ENCODE measurements at places on chromosomes 1 and 21. TPM values are rescaled to one million over a fixed set of nuclear protein-coding genes. Genes with fewer than 3 reads are reported as not detected.

The CFHR5 gene
- total RNA-seq = not detected

The HSPA6 gene
- total RNA-seq = 0.47 TPM

The PPM1J gene
- total RNA-seq = 0.67 TPM

GRCh38 chr1:110717179-110717578 is 42.4 kb upstream of the KCNA3 start:
- DNase-seq = no peak

GRCh38 chr1:7233646-7234470 is 448.6 kb downstream of the CAMTA1 start:
- DNase-seq = no peak

- DNase-seq = no peak
Measured at GRCh38 chr21:35100349-35100811, 51.3 kb upstream of the RUNX1 start.

DNA sequence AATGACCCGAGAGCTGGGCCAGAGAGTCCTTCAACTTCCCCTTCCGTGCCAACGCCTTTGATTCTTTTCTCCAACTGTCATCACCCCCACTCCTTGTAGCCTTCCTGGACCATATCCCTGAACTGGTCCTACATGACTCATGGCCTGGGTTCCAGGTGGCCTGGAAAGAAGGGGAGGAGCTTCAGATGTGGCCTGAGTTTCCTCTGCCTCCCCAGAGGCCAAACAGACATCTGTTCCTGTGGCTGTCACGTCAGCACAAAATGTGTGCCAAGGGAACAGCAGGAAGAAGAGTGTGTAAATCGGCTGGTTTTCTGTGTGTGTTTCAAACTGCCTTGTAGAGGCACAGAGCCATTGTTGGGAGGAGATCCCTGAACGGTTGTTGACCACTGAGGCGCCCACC is 24.9 kb upstream of the KIRREL1 start:
- no peak for DNase-seq

DNA sequence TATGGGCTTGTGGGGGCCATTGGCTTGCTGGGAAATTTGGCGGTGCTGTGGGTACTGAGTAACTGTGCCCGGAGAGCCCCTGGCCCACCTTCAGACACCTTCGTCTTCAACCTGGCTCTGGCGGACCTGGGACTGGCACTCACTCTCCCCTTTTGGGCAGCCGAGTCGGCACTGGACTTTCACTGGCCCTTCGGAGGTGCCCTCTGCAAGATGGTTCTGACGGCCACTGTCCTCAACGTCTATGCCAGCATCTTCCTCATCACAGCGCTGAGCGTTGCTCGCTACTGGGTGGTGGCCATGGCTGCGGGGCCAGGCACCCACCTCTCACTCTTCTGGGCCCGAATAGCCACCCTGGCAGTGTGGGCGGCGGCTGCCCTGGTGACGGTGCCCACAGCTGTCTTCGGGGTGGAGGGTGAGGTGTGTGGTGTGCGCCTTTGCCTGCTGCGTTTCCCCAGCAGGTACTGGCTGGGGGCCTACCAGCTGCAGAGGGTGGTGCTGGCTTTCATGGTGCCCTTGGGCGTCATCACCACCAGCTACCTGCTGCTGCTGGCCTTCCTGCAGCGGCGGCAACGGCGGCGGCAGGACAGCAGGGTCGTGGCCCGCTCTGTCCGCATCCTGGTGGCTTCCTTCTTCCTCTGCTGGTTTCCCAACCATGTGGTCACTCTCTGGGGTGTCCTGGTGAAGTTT is 550 bp downstream of the RXFP4 start:
- no peak for DNase-seq

- DNase-seq = no peak
Measured at GRCh38 chr21:15763359-15763758, 33.6 kb downstream of the USP25 start.

GRCh38 chr1:226615876-226616275 is 67.3 kb downstream of the STUM start:
- peak; percentile 19 for DNase-seq

DNA sequence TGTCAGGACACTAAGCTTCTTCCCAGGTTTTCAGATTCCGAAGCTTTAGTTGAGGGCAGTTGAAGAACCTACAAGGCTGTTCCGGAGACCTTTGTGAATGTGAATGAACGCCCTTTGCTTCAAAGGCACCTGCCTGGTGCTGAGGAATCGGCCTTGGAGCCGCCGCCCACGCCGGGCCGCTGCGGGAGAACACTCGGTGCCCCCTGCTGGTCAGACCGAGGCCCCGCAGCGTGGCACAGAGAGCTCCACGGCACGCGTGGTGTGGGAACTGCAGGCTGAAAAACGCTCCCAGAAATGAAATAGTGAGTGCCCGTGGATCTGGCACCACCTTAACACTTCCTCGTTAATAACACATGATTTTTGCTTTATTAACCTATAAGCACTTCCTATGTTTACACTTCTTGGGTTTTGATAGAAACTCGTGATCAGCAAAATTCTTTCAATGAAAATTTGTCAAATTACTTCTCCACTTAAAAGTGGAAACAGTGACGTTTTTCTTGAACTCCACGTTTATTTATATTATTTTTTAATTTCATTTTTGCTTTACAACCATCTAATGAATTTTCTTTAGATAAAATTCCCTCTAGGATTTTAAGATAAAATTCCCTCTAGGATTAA is 460.6 kb downstream of the DSCAM start:
- peak; percentile 57 for DNase-seq
